ENCODE measurements at places on chromosomes 5 and 9.

DNA sequence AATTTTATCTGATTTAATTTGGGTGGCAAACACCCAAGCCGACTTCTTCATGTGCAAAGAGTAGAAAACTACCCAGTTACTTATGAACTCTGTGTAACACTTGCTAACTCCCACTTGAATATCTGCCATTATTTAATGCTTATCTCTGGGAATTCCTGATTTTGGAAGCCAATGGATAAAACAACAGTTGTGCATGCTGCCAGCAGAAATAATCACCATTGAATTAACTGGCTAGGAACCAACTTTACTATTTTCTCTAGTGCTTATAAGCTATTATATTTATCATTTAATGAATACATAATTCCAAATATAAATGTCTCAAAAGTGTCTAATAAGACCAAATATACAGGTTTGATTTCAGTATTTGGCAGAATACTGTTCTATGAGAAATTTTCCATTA lies 85.7 kb downstream of the IZUMO3 start:
- DNase-seq, result no peak

GRCh38 chr9:87180841-87181240 lies 233.5 kb upstream of the GAS1 start:
- DNase-seq, result no peak

DNA sequence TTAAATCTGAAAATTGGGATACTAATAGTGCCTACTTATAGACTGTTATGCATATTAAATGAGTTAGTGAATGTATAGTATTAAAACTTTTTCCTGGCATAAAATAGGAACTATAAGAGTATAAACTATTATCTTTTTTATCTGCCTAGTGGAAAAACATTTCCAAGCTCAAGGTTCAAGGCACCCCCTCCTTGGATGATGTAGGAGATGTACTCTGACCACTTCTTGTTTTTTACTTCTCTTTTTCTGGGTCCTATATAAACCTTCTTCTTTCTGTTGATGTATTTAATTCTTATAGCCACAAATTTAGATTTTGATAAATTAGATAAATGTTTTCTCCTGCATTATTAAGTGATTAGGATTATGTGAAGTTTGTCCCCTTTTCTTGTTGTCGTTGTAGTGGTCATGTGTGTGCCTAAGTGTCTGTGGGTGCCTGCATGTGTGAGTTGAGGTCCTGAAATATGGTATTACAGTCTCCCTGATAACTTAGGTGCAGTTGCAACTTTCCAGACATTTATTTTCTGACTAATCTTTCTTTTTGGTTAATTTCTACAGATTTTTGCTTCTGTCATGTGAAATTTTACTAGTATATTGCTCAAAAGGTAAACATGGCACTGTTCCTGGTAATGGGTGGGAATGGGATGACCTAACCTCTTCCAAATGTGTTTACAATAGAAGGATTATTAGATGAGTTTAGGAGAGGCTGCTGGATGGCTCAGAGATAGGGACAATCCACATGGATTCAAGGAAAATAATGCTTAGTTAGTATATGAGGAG lies 160.8 kb upstream of the CDKN2B start:
- DNase-seq, result no peak

DNA sequence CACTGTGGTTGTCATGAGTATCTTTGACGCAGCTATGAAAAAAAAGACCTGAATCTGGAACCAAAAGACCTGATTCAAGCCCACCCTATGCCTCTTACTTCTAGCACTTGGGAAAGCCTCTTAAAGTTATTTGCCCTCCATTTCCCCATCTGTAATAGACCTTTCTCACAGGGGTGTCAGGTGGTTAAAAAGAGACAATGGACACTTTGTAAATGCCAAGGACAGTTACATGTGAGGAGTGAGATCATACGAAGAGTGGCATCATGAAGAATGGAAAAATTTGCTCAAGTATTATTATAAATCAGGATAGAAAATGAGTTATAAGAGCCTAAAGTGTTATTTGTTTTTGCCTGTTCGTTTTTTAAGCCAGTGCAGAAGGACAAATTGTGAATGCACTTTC lies 46.5 kb downstream of the ACTL7B start:
- DNase-seq, result no peak

- peak; percentile 27 for DNase-seq
Observed at GRCh38 chr5:171571663-171572062, 152.2 kb downstream of the FGF18 start.

- no peak for DNase-seq
Observed at GRCh38 chr9:93197670-93198069, 13.7 kb downstream of the WNK2 start.

DNA sequence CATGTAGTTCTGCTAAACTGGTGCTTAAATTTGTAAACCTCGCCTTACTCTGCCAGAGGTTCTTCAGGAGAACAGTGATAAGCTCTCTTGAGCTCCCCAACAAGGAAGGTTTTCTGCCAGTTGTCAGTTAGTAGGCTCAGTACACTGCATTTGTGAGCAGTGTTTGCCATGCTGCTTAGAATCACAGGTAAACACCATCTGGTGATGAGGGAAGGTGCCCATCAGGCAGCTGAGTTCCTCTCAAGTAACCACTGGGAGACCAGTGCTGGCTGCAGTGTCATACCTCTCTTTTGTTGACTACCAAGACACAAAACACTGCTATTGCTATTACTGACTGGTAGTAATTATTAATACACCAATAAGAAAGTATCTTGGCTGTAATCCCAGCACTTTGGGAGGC lies 186.2 kb upstream of the OTULINL start:
- no peak for DNase-seq

GRCh38 chr9:125987420-125987819 lies 240.2 kb downstream of the PBX3 start:
- DNase-seq, result no peak

- DNase-seq, result no peak
Observed at GRCh38 chr5:8399471-8399870, 530.5 kb downstream of the MTRR start.

DNA sequence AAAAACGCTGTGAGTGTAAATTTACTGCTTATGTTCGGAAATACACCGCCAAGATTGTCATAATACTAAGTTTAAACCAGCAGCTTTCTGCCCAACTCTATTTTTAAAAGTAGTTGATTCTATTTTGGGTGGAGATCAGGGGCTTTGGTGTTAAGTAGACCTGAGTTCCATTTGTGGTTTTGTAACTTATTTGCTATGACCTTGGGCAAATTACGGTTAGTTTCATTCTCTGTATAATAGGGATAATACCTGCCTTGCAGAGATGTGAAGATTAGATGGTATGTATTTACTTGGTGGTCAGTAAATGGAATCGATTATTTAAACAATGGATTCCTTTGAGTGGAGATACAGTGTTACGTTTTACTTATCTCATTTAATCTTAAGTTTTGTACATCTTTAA lies 1.6 kb downstream of the RAD23B start:
- no peak for DNase-seq

DNA sequence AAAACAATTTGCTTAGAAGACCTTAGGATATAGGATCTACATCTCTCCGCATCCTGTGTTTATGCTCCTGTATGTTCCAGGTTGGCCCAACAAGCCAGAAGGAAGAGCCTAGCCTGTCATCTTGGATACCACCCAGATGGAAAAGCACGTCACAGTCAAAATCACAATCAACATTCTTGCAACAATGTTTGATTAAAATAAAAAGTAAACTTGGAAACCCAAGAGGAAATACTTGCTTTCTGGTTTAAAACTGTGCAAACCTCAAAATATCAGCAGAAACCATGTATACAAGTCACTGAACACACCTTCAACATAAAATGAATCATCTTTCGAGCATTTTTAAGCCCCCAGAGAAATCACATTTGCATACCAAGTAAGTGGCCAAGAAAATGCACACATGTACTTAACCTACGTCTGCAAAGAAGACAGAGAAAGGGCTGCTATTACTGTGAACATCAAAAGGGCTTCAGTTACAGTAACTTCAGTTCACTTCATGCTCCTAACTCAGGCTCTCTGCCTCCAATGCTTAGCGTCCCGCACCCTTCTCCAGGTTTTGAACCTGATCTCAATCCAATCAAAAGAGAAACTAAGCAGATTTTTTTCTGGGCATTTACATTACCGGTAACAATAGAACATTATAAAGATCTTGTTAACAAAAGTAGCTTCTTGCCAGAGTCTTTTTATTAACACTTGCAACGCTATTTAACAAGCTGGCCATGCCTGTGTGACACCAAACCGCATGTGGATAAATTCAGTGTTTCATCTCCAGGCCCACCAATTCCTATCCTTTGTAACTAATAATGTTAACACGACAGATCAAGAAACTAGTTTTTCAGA lies 1.3 kb downstream of the ENC1 start:
- no peak for DNase-seq

- no peak for DNase-seq
Observed at GRCh38 chr5:31573494-31574142, 41.5 kb downstream of the C5orf22 start.

GRCh38 chr5:61623401-61624069 lies 291.5 kb downstream of the ZSWIM6 start:
- no peak for DNase-seq

DNA sequence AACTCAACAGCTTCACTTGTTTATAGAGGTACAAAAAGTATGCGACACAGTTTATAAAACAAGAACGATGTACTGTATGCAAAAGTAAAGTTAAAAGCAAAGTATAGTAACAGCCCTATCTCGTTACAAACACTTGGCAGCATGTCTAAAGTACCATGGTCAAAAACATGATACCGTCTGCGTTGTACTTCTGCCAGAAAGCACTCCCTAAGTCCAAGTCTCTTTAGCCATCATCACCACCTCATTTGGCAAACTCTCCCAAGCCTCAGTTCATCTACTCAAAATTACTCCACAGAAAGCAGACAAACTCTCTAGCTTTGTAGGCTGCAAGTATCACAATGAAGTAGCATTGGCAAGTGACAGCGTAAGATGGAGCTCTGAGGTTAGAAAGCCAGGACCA lies 73.4 kb downstream of the NFIB start:
- DNase-seq, result no peak

GRCh38 chr5:54217826-54218503 lies 92.4 kb downstream of the ARL15 start:
- peak; percentile 29 for DNase-seq

- no peak for DNase-seq
Observed at GRCh38 chr5:60483050-60483449, 216.9 kb downstream of the DEPDC1B start.

DNA sequence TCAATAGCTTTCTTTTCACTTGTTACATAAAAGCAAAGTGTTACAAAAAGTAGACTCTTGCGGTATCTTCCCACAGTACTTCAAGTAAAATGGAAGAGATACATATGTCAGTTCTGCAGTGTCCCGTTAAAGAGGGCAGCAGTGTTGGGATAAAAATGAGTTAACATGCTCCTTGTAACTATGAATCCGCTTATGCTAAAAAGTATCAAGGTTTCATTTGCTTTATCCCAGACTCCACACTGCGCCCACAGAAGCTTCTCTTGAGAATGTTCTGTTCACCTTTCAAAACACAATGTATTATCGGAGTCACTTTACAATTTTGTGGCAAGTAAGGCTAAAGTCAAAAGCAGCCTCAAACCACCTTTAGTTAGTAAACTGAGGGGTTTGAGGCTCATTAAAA lies 790 bp downstream of the PTAR1 start:
- no peak for DNase-seq

DNA sequence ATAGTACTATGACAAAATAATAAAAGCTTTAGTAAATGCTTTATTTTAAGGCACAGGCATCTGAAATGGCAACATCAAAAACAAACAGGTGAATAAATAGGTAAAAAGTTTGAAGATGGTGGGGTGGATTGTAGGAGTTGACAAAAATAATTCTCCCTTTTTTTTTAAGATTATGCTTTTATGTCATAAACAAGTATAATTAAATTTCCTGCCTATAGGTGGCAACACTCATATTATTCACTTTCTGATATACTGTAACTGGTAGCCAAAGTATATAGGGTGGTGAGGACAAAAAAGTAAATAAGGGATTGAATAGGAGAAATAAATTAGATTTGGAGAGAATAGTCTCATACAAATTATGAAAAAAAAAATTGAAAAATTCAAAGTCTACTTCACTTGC lies 120.0 kb upstream of the ACOT12 start:
- DNase-seq, result no peak

GRCh38 chr9:16987026-16987425 lies 116.6 kb upstream of the BNC2 start:
- DNase-seq, result no peak

DNA sequence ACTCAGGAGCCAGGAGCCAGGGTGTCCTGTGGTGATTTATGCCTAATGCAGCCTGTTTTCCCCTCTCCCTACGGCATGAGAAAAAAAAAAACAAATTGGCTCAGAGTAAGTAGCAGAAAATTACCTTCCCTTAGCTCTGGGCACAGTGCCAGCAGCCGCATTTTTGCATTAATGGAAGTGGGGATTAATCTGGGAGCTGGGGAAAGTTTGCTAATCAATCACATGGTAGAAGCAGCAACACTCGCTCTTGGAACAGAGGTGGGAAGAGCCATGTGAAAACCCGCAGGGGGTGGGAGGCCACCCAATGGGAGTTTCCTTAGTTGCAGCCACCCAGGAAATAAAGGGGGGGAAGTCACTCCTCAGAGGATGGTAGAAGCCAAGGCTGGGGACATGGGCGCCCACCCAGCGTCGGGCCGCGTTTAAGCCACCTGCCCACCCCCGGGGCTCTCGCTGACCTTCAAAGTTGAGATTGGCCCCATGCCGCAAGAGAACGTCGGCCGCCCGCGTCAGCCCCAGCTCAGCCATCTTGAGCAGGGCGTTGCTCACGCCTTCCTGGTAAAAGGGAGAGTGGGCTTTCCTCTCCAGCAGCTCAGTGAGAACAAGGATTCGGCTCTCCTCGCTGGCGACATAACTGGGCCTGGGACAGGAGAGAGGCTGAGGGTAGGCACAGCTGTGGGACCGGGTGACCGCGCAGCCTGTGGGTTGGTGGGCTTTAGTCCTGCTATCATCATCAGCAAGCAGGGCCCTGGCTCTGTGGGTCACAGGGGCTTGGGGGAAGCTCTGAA lies 1.7 kb downstream of the ASB6 start:
- no peak for DNase-seq

GRCh38 chr9:31612336-31613030 lies 772.0 kb upstream of the ACO1 start:
- DNase-seq, result no peak

GRCh38 chr9:127494304-127494702 lies 43.0 kb downstream of the LRSAM1 start:
- no peak for DNase-seq

GRCh38 chr9:130499804-130500263 lies 55.1 kb downstream of the ASS1 start:
- no peak for DNase-seq

DNA sequence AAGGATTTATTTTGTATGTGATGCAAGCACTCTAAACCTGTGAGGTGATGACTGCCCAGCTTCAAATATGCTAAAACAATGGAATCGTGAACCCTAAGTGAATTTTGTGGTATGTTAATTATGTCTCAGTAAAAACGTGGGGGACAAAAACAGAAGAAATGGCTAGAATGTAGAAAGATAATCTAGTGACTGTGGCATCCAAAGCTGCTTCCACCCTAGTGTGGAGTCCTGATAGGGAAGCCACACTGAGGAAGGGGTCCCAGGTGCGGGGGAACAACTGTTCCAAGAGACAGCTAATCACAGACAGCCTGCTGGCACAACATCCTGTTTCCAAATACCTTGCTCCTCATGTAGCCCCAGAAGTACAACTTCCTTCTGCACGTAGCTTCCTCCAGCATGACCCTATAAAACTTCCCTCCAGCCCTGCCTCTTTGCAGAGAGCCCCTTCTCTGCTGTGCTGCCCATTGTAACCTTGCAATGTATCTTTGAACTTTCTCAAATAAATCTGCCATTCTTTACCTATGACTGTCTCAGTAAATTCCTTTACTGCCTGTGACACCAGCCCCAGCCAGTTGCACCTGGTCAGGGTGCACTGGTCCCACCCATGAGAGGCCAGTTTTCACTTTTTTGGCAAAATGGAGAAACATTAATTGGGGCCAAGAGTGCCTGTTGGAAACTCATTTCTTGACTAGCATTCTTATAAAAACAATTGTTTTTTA lies 4.9 kb downstream of the GMCL2 start:
- no peak for DNase-seq

GRCh38 chr9:16575142-16575985 lies 295.1 kb downstream of the BNC2 start:
- DNase-seq, result no peak
